GM12891 (cell line): ENCODE measurements at places on chromosomes 1 and 21.

GRCh38 chr1:111227434-111227833 lies at the start of gene CHI3L2:
TSS of gene CHI3L2 (plus strand) at chr1:111227713. CDS start at chr1:111227730, 17 bp downstream.
- no peak for DNase-seq

- DNase-seq = no peak
Measured at GRCh38 chr1:51958824-51959223, 31.7 kb downstream of the RAB3B start.

DNA sequence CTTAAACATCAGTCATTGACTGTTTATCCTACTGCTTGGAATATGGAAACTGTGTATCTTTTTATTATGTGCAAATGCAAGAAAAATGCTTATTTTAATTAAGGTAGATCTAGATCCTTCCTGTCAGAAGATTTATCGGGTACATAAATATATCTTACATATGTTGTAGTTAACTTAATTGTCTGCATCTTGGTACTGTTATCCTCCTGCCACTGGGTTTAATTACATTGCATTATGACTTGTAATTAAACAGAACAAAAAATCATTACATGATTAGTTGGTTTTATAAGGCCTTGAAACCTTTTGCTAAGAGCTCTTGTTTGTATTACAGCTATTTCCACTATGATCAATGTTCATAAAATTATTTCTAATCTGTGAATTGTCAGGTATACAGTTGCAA lies 211.2 kb downstream of the PTGER3 start:
- DNase-seq = no peak

DNA sequence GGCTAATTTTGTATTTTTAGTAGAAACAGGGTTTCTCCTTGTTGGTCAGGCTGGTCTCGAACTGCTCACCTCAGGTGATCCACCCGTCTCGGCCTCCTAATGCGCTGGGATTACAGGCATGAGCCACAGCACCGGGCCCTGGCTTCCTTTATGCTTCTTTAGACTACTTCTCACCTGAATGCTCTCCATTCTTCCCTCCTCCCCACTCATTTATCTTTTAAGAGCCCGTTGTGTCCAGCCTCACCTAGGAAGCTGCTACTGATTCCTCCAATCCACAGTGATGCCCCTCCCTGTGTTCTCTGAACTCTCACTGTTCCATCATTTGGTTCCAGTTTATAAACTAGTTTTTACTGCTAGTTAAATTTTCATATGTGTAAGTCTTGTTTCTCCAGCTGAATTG lies 44.9 kb upstream of the NR5A2 start:
- no peak for DNase-seq

DNA sequence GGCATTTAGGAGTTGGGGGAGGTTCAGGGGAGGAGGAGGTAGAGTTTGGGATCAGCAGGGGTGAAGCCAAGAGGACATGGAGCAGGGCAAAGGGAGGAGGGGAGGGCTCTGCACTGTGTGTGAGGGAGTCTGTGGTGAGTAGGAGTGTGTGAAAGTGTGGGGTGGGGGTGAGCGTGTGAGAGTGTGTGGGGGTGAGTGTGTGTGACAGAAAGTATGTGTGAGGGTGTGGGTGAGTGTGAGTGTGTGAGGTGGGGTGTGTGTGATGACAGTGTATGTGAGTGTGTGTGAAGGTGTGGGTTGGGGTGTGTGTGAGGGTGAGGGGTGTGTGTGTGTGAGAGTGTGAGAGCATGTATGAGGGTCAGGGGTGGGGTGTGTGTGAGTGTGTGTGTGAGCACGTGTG lies 62.6 kb downstream of the GNG4 start:
- DNase-seq = no peak

DNA sequence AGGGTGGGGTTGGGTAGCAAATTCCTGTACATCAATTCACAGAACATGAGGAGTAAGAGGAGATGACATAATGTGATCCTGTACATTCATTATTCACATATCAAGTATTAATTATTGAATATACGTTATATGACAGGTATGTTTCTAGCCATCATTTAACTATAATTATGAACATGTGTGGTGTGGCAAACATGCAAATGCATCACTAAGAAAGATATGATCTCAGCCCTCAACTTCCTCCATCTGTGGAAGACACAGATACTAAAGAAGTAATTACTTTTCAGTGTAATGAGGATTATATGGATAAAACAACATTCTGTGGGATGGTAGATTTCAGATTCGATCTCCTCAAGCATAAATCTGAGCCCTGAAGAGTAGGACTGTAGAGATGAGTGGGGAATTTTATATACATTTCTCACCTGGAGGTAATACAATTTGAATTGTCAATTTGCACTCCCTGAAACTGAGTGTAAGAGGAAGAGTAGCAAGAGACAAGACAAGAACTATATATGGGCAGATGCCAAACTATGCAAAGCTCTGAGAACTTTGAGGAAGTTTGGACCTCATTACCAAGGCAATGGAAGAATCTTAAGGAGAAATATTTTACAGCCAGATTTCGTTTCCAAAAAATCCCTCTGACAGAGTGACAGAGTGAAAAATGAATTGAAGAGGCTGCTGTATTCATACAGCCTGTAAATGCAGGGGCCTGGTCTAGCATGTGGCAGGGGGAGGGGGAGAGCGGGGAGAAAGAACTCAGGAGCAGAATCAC lies 275.5 kb downstream of the TPR start:
- DNase-seq = no peak

DNA sequence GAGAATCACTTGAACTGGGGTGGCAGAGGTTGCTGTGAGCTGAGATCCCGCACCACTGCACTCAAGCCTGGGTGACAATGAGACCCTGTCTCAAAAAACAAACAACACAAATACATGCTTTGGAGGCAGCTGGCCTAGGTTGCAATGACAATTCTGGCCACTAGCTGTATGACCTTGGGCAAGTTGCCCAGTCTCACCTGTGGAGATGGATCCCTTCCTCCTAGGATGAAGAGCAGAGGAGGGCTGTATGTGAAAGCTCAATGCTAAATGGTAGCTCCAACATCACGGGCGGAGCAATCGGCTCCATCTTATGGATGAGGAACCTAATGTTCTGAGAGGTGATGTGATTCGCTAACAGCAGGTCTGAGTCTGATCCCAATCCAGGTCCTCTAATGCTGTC lies 20.6 kb downstream of the ADORA1 start:
- no peak for DNase-seq

DNA sequence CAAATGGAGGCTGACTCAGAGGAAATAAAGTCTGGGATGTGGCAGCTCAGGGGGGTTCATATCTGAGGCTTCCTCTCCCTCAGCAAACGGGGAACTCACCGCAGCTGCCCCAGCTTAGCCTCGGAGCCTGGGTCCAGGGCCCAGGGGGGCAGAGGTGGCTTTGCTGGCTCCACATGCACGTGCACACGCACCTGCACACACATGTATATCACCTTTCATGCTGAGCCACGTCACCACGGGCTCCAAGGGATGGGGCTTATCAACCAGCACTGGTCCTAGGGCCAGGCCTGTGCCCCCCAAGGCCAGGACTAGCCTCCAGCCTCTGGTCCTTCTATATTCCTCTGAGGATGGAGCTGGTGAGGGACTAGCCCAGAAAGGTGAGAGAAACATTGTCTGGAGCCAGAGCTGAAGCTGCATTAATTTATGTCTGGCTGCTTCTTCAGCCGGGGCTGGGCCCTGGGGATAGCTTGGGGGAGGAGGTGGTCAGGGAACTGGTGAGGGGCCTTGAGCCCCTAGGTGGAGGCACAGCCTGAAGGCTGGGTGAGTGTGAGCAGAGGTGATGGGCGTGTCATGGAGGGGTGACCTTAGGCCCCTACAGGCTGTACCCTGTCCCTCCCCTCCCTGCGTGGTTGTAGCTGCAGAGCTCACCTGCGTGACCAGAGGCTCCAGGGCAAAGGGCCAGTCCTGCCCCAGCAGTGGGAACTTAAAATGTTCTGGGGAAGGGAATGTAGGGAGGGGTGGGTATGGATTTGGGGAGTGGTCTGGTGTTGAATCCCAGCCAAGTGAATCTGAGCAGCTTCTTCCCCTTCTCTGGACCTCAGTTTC lies 520.8 kb downstream of the PTPRU start:
- no peak for DNase-seq

DNA sequence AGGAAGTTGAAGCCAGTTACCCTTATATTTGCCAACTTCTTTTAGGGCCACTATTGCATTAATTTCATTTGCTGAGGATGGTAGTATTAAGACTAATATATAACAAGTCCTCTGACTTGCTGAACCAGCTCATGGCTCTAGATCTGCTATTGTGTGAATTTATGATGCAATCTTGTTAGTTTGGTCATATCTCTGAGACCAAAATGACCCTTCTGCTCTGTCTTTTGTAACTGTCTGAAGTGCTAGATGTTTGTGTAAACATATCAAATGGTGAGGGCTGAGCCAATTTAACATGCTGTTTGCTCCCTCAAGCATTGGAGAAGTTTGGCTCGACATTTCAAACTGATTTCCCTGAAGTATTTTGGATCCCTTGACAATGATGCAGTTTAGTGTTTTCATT lies 106.9 kb upstream of the PTGFR start:
- DNase-seq = no peak

GRCh38 chr21:42248783-42249597 lies 30.1 kb downstream of the ABCG1 start:
- peak; percentile 60 for DNase-seq

DNA sequence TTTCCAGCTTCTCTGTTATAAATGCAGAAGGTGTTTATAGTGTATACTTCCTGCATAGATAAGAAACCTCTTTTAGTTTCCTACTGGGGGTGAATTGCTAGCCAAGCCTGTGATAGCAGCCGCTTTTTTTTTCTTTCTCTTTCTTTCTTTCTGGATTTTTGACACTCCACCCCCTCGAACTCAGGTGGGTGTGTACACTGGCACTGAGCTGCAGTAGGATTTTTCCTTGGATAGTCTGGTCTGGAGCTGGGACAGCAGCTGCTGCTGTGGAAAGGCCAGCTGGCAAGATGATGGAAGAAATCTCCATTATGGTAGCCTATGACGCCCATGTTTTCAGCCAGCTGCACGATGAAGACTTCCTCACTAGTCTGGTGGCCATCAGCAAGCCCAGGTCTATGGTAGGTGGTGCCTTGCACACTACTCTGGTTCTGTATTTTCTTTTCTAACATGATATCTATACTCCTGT lies 122.5 kb upstream of the CACYBP start:
- DNase-seq = no peak

DNA sequence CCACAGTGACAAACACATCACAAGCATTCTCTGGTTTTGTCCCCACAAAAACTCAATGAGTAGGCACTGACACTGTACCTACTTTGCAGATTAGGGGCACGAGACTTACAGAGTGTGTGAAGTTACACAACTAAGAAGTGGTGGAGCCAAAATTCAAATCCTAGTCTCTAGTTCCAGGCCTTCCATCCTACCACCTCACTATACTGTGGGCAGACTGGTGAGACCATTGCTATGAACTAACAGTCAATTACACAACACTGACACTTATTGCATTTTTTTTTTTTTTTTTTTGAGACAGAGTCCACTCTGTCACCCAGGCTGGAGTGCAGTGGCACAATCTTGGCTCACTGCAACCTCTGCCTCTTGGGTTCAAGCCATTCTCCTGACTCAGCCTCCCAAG lies 71.4 kb downstream of the KCNN3 start:
- DNase-seq = no peak

- DNase-seq = no peak
Measured at GRCh38 chr1:231046730-231047395, 6.8 kb upstream of the FAM89A start.

DNA sequence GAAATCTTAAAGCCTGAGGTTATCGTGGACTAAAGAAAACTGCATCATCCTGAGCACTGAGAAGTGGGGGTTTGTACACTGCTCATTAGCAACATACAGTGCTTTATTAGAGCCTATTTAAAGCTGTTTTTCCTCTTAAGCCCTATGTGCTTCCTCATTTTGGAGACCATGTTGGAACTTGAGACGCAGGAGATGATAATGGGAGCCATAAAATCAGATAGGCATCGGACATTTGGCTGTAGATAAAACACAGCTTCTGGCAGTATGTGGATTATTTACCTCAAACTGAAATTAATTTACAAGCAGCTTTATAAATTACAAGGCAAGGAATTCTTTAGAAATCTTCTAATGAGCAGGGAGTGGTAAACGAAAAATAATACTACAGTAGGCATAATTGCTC lies 147.7 kb upstream of the IVNS1ABP start:
- no peak for DNase-seq

DNA sequence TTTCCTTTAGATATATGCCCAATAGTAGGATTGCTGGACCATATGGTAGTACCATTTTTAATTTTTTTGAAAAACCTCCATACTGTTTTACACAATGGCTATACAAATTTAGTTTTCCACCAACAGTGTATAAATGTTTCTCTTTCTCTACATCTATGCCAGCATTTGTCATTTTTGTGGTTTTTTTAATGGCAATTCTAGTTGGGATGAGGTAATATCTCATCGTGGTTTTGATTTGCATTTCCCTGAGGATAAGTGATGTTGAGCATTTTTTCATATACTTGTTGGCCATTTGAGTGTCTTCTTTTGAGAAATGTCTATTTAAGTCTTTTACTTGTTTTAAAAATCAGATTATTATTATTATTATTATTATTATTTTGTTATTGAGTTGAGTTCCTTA lies 35.5 kb downstream of the PLA2G4A start:
- DNase-seq = no peak

DNA sequence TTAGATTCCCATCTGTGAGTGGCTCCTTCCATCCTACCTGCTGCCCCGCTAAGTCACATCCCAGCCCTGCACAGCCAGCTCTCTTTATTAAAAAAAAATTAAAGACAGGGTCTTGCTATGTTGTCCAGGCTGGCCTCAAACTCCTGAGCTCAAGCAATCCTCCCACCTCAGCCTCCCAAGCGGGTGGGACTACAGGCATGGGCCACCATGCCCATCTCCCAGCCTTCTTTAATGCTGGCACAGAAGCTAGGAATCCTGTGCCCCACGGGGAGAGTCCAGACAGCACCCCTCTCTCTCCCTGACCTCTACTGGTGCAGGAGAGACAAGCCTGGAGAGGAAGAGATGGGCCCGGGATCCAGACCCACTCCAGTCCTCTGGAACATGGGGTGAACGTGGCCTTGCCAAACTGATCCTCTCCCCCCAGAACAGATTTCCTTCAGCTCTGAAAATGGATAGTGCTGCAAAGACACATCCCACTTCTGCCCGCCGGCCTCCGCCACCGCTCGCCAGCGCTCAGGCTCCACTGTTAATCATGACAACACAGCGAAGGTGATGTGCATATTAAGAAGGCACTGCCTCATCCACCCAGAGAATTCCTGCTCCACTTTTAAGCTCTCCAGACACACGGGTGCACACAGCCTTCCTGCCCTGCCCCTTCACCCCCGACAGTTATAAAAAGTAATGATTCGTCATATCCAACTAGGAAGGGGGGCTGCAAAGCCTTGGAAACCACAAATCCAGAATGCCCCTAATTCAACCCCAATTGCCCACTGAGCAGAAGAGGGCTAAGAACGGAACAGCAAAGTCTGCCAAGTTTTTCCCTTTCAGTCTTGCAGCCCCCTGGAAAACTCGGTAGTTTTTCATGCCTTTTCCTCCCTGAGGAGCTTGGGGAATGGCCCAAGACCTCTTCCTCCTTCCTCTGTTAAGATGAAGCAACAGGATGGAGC lies 68.1 kb downstream of the MRPL37 start:
- DNase-seq = no peak
